ENCODE measurements at places on chromosomes 13 and 19. TPM values are rescaled to one million over a fixed set of nuclear protein-coding genes. Genes with fewer than 3 reads are reported as not detected.

The LHFPL6 gene
- total RNA-seq = 17.8 TPM

The B3GNT8 gene
- not detected for total RNA-seq

The KIR2DL3 gene
- total RNA-seq = not detected

The FAM216B gene
- total RNA-seq = 0.94 TPM

The ADGRE3 gene
- total RNA-seq = not detected

The SLITRK6 gene
- total RNA-seq = 0.94 TPM

The SYMPK gene
- total RNA-seq = 33.5 TPM

The CHAMP1 gene
- 15.0 TPM for total RNA-seq

The BRME1 gene
- 21.9 TPM for total RNA-seq
